ENCODE measurements at places on chromosomes 2 and 18.

- no peak for DNase-seq
Observed at GRCh38 chr2:49359721-49360406, 205.5 kb upstream of the FSHR start.

DNA sequence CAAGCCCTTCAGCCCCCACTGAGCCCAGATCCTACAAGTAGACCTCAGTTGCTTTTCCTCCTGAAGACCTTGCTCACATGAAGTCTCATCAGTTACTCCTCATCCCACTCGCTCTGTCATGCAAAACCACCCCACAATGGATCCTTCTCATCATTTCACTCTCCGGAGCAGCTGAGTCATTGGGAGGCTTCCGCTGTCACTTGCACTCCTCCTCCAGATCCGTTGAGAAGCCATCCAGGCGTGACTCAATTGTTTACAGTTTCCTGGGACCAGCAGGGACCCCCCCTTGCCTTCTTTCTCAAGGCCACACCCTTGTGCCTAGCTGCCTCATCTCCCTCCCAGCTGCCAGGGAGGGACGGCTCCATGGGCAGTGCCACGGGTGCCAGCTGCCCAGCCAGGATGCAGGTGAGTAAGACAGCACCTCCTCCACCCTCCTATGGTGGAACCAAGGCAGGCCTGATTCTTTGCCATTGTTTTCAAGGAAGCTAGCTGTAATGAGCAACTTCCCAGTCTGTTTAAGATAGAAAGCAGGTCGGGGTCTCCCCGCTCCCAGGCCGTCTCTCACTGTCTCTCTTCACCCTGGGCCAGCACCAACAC, 16.3 kb downstream of the GPR55 start:
- DNase-seq: no peak

DNA sequence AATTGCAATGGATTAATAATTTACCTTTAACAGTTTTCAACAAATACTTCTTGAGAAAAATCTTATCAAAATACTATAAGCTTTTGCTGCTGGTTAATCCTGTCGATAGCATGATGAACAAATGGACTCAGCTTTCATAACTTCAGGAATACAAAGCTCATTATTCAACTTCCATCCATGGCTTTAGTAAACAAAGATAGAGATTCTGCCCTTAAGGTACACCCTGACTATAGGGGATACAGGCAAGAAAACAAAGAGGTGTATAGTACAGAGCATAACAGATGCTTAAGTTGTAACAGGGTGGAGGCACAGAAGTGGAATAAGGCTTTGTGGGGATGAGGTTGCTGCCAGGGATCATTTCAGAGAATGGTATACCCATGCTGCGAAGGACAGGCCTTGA, 272.5 kb upstream of the STON1 start:
- no peak for DNase-seq

- DNase-seq: no peak
Observed at GRCh38 chr18:78497641-78498040, 482.0 kb upstream of the SALL3 start.

- DNase-seq: no peak
Observed at GRCh38 chr2:50529600-50530218, 502.2 kb downstream of the NRXN1 start.

Data from GM12864 (cell line).